ENCODE measurements at places on chromosomes 5 and 9. TPM values are rescaled to one million over a fixed set of nuclear protein-coding genes. Genes with fewer than 3 reads are reported as not detected.

Gene SPATA31C1
- not detected for total RNA-seq

Gene PCA3
- total RNA-seq: not detected

Gene SPINK7
- not detected for total RNA-seq

Gene ZBTB6
- total RNA-seq: 19.8 TPM

Measured in NCI-H460 (cell line).